ENCODE measurements at places on chromosomes 3 and 15.

DNA sequence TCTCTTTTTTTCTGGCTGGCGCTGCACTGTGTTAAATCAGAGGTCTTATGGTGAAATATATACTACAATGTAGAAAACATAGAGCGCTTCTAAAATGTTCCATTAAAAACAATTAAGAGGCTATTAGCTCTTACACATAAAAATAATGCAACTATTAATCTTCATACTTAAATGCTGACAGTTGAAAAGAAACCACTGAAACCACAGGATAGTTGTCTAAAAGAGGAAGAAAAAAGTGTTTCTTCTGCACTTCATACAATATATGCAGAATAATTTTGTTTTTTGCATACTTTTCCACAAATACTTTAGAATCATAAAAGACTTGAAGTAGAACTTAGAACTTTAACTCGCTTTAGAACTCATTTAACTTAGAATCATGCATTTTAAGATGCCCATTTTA, 170.5 kb downstream of the PYDC2 start:
- DNase-seq: no peak

DNA sequence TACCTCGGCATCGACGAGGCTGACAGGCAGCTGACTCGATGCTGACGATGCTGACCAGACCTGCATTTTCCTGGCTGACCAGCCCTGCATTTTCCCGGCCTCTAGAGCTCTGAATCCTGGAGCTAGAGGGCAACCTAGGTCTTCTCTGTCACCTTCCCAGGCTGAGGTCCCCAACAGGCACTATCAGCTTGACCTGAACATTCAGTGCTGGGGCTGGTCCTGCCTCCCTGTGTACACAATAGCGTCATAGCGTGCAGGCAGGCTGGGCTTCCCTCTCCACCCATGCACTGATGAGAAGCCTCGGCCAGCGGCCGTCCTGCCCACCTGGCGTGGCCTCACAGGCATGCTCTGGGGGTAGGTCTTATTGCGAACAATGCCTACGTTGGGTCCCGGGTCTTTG, 62.3 kb upstream of the SNRPA1 start:
- no peak for DNase-seq

DNA sequence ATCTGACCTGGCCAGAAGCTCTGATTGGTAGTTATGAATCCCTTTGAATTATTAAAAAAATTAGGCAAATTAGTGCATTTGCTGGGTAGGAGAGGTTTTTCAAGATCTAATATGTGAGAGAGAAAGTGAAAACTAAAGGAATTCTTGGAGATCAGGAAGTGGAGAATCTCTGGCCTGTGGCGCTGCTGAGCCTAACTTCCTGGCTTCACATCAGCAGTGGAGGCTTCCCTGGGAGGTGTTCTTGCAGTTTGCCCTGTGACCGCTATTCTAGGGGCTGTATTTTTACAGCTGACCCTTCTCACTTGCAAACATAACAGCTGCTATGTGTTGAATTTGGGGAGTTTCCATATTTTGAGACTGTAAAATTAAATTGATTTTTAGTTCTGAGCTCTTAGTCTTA, 166.4 kb downstream of the ATG7 start:
- DNase-seq: no peak

DNA sequence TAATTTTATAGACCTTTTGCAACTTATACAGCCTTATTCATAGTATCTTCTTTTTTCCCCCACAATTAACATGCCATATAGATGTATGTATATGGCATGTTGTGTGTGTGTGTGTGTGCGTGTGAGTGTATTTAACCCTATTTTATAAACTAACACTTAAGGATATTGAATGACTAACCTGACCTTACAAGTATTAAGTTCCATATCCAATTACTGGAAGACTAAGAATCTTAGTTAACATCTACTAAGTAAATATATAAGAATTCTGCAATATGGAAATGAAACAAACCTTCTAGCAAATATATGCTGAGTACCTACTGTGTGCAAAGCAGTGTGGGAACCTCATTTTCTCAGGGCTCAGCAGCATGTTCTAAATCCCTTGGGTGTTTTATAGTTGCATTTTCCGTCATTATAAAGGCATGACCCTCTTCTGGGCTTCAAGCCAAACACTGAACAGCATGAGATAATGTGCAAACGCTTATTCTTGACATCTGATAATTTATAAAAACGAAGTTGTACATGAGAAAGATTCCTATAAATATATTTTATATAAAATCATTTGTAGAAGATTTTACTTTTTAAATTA, 105.5 kb downstream of the NLGN1 start:
- no peak for DNase-seq

DNA sequence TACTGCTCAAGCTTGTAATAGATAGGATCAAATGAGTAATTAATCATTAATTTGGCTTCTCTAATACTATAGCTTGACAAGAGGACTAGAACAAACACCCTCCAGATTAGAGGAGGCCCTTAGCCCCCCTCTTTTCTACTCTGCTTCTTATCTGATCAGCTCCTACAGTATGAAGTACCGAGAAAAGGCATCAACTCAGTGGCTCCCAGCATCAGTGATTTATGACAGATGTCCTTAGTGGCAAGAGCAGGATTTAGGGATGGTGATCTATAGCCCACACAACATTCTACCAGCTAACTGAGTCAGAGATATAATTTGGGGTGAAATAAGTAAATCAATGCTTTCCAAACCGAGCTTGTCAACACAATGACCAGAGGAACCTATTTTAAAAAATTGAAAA, 541.1 kb downstream of the NLGN1 start:
- no peak for DNase-seq

DNA sequence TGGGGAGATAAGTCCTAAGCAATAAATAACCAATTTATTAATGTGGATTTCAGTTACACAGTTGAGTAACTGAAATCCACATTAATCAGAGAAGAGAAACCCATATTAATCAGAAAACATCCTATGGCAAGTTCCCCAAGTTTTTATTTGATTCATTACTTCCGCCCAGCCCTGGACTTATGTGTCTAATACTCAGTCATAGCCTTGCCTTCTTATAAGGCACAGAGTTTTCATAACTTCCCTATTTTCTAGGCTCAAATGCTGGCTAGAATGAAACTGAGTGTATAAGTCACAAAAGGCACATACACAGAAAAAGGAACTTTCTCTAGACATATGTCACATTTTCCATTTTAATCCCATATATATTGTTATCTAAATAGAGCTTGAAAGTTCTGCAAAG, 28.8 kb downstream of the CD47 start:
- DNase-seq: no peak

DNA sequence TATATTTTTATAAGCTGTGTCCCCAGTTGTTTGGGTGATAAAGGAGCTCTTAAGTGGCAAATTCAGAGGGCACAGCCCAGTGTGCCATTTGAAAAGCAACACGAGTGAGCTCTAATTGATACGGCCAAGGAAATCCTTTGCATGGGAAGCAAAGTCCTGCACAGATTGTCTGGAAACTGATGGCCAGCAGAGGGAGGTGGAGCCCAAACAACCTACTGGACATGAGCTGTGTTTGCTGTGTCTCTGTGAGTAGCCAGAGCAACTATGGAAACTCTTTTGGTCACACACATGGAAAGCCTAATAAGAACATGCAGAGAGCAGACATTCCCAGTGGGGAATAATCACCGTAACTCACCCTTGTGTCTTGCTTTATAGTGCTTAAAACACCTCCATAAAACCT, 24.4 kb downstream of the ONECUT1 start:
- DNase-seq: no peak

- no peak for DNase-seq
Observed at GRCh38 chr3:66372681-66373350, 128.0 kb downstream of the LRIG1 start.

DNA sequence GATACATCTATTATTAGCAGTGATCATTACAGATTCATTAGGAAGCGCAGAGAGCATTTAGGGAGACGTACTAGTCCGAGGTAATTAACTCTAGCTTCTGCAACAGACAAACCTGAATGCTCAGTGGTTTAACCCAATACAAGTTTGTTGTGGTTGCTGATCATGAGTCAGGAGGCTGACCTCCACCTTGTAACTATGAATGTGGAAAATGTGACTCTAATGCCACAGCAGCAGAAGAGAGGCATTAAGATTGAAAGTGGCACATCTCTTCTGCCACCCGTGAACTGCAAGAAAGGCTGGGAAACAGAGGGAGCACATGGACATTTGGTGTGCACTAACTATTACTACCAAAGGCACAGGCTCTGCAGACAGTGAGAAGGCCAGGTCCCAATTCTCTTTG, 71.2 kb upstream of the C3orf80 start:
- no peak for DNase-seq

DNA sequence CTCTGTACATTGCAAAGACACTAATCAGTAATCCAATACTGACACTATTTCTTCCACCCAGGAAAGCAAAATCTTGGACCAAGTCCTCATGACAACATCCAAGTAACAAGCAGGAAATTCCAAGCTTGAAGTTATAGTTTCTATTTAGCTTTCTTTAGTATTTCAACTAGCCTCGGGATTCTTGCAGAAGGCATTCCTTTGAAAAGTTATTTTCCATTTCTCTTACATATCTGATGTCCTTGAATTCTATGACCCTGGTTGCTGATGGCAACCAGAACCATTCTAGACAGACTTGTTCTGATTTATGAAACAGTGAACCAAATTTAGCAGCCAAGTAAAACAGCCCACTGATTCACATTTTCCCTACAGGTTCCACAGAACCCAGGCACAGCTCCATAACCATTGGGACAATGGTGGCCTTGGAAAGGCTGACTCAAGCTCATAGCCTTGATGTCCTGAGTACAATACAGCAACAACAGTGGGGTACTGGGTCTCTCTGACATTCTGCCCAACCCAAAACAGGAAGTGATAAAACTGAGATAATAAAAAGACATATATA, 26.5 kb downstream of the P3H2 start:
- no peak for DNase-seq

DNA sequence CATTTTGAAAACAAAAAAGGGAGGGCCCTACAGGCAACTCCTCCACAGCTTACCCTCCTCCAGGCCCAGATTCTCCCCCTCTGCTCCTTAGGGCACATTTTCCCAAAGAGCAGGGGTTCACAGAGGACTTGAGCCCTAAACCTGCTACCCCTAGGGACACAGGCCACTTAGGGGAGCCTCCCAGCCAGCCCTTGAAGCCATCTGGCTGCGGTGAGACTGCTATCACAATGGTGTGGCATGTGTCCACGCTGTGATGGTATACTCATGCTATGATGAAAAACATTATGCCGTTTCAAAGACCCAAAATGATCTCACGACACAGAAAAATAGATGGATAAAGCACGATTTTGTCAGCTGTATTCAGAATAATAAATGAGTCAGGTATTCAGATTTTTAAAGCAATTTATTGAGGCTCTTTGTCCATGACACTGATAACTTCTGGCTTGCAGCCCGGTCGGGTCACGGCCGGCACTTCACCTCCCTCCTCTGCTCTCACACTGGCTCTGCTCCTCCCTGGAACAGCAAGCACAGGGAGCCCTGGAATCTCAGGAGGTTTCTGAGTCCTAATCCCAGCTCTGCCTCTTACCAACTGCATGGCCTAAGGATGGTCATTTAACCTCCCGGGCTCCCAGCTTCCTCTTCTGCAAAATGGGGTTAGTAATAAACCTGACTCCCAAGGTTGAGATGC, 115.3 kb downstream of the MEGF11 start:
- no peak for DNase-seq
